Stimulated activated memory B cell treated with anti-CD40 and anti-IgM and Interleukin-4, amounts not matched to agents 10 μg/mL and 1 μg/mL and 100 μg/mL, for 72 hours (primary cell): ENCODE measurements at places on chromosomes 11 and 22.

GRCh38 chr22:31577711-31578110 lies 81.4 kb downstream of the SFI1 start:
- H3K27ac ChIP-seq = no peak overlapping the region
- ATAC-seq = no peak
- H3K36me3 ChIP-seq = peaks cover 71% of the 10 kb centered on the region
- peaks cover 11% of the 10 kb centered on the region for H3K4me1 ChIP-seq

GRCh38 chr22:46719921-46720320 lies 18.1 kb downstream of the CERK start:
- H3K4me3 ChIP-seq = no peak overlapping the region
- no peaks in the 10 kb centered on the region for H3K27me3 ChIP-seq
- no peaks in the 10 kb centered on the region for H3K4me1 ChIP-seq
- no peak overlapping the region for H3K27ac ChIP-seq
- no peak for ATAC-seq

- ATAC-seq = no peak
- H3K4me3 ChIP-seq = no peak overlapping the region
- no peaks in the 10 kb centered on the region for H3K4me1 ChIP-seq
- no peaks in the 10 kb centered on the region for H3K36me3 ChIP-seq
- H3K27me3 ChIP-seq = peaks cover 36% of the 10 kb centered on the region
- H3K27ac ChIP-seq = no peak overlapping the region
These were observed 58.5 kb upstream of the ANO1 start for GRCh38 chr11:70019576-70020011.

GRCh38 chr11:70556884-70557741 lies 158.8 kb downstream of the CTTN start:
- H3K4me3 ChIP-seq = no peak overlapping the region
- H3K36me3 ChIP-seq = no peaks in the 10 kb centered on the region
- no peak for ATAC-seq
- H3K4me1 ChIP-seq = no peaks in the 10 kb centered on the region
- H3K27me3 ChIP-seq = no peaks in the 10 kb centered on the region

DNA sequence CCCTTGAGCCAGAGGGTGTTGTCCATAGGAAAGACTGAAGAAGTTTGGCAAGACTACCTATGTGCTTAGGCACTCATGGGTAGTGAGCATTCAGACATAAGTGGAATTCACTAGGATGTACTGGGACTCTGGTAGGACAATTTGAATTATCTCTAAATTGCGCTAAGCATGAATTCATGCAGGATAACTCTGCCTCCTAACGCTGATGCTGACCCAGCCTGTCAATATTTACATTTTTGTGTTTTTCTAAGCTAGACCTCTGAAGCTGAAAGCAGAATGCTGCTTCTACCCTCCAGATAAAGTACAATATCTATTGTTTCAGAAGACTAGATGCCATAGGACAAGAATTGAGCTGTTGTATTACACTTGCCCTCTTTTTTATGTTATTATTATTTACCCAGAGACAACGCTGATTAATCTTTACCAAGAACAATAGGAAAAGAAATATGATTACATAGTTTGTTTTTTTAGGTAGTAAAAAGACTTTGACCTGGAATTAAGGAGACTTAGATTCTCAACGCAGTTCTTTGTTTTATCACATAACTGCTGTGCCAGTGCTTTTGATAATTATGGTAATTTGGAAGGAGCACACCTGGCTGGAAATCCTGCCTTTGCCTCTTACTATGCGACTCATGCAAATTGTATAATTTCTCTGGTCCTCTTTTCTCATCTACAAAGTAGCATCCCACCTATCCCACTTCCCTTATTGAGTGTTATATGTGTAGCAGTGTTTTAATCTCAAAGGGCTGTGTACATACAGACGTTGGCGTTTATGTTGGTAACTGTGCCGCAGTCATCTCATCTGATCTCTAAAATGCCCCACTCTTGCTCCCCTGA lies 21.2 kb upstream of the GRAMD1B start:
- H3K4me1 ChIP-seq = peaks cover 11% of the 10 kb centered on the region
- H3K36me3 ChIP-seq = no peaks in the 10 kb centered on the region
- H3K4me3 ChIP-seq = no peak overlapping the region

- no peak overlapping the region for H3K4me3 ChIP-seq
- H3K36me3 ChIP-seq = no peaks in the 10 kb centered on the region
- H3K4me1 ChIP-seq = no peaks in the 10 kb centered on the region
These were observed 55.7 kb downstream of the MN1 start for GRCh38 chr22:27745809-27746208.

- H3K27ac ChIP-seq = no peak overlapping the region
- H3K27me3 ChIP-seq = no peaks in the 10 kb centered on the region
- H3K36me3 ChIP-seq = peaks cover 72% of the 10 kb centered on the region
- H3K4me1 ChIP-seq = peaks cover 32% of the 10 kb centered on the region
- H3K4me3 ChIP-seq = no peak overlapping the region
These were observed 16.9 kb downstream of the IL17RA start for GRCh38 chr22:17101475-17102296.

GRCh38 chr11:125407046-125407445 lies 89.0 kb downstream of the FEZ1 start:
- H3K36me3 ChIP-seq = no peaks in the 10 kb centered on the region
- H3K27me3 ChIP-seq = peaks cover 83% of the 10 kb centered on the region
- H3K4me1 ChIP-seq = peaks cover 10% of the 10 kb centered on the region
- no peak overlapping the region for H3K27ac ChIP-seq
- no peak overlapping the region for H3K4me3 ChIP-seq

DNA sequence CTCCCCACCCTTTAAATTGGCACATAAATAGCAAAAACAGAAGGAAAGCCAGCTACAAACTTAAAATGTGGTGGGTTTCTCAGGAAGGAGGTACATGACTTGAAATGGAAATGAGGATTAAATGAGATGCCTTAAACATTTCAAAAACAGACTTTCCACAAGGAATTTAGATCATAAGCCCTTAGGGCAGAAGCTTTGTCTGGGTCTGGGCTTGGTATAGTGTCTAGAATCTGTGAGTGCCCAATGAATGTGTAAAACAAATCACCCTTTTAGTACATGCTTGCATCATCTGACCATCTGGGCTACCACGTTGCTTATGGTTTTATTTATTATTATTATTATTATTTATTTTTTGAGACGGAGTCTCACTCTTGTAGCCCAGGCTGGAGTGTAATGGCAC lies 37.1 kb upstream of the CREB3L1 start:
- H3K27me3 ChIP-seq = peaks cover 62% of the 10 kb centered on the region
- no peak overlapping the region for H3K27ac ChIP-seq
- ATAC-seq = no peak
- peaks cover 29% of the 10 kb centered on the region for H3K4me1 ChIP-seq
- no peaks in the 10 kb centered on the region for H3K36me3 ChIP-seq

DNA sequence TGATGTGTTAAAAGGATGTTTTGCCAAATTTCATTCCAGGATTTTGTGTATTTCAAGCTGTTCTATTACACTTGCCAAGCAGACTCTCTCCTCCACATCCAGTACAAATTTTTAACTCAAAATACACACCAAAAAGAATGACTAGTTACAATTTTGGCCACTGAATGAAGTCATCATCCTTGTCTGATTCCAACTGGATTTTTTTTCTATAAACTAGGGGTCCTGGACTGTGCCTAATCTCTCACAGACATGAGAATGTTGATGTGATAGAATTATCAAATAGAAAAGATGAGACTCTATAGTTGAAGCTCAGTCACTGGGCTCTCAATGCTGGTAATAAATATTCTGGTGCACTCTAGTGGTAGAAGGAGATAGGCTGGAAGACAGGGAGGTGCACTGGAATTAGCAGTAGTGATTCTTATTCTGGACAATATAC lies 85.8 kb downstream of the FANCF start:
- no peak overlapping the region for H3K27ac ChIP-seq
- ATAC-seq = no peak
- peaks cover 7% of the 10 kb centered on the region for H3K27me3 ChIP-seq
- no peaks in the 10 kb centered on the region for H3K36me3 ChIP-seq
- H3K4me1 ChIP-seq = no peaks in the 10 kb centered on the region
- no peak overlapping the region for H3K4me3 ChIP-seq

DNA sequence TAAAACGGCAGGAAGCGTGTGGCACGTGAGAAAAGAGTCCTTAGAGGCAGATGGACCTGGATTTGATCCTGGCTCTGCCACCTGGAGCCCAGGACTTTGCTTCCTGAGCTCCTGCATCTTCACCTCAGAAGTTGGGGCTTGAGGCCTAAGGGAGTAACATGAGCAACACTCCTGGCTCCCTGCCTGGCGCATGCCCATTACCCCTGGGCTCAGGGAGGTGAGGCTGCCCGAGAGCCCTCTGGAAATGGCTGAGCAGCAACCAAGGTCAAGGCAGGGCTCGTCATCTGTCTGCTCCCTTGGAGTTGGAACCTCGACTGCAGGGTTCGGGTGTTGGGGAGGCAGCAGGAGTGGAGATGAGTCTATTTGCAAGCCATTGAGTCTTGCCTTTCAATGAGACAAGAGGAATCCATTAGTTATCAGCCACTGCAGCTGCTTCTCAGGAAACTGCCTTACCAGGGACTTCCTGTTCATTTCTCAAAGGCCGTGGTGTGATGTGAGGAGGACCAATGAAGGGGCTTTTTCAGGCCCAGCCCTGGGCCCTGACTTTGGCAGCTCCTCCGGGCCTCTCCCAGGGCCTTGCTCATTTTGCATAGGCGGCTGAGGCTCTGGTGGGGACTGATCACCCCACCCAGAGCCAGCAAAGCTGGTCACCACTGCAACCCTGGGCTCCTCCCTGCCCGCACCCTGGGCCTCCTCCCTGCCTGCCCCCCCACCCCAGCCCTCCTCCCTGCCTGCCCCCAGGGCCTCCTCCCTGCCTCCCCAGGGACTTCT lies 6.4 kb downstream of the FADS2 start:
- peak overlapping the region; percentile 25 for H3K4me3 ChIP-seq
- ATAC-seq = peak; percentile 93
- H3K27ac ChIP-seq = peak overlapping the region; percentile 64
- peaks cover 26% of the 10 kb centered on the region for H3K27me3 ChIP-seq

- no peaks in the 10 kb centered on the region for H3K36me3 ChIP-seq
- no peak for ATAC-seq
- peaks cover 52% of the 10 kb centered on the region for H3K27me3 ChIP-seq
- H3K4me1 ChIP-seq = no peaks in the 10 kb centered on the region
- H3K4me3 ChIP-seq = no peak overlapping the region
- H3K27ac ChIP-seq = no peak overlapping the region
These were observed 38.5 kb upstream of the FJX1 start for GRCh38 chr11:35579557-35580396.

DNA sequence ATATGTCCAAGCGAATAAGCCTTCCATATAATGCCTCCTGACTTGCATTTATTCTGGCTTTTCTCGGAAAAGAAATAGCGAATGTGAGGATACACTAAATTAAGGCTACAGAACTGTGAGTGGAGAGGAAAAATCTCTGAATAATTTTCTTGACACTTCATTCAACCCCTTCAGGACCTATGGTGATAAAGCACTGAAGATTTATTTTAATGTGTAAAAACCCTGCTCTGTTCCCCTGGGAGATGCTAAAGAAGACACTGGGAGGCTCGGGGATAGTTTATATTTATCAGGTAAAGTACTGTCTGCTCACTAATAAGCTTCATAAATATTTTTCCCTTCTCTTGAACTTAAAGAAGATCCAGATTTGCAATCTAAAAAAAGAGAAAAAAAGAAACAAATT lies 895.8 kb downstream of the OPCML start:
- no peaks in the 10 kb centered on the region for H3K27me3 ChIP-seq
- H3K36me3 ChIP-seq = no peaks in the 10 kb centered on the region
- H3K4me1 ChIP-seq = no peaks in the 10 kb centered on the region
- no peak overlapping the region for H3K4me3 ChIP-seq
- no peak overlapping the region for H3K27ac ChIP-seq

GRCh38 chr11:45983471-45983845 lies 61.0 kb downstream of the LARGE2 start:
- no peak overlapping the region for H3K4me3 ChIP-seq
- H3K27ac ChIP-seq = no peak overlapping the region
- no peak for ATAC-seq
- H3K27me3 ChIP-seq = no peaks in the 10 kb centered on the region

DNA sequence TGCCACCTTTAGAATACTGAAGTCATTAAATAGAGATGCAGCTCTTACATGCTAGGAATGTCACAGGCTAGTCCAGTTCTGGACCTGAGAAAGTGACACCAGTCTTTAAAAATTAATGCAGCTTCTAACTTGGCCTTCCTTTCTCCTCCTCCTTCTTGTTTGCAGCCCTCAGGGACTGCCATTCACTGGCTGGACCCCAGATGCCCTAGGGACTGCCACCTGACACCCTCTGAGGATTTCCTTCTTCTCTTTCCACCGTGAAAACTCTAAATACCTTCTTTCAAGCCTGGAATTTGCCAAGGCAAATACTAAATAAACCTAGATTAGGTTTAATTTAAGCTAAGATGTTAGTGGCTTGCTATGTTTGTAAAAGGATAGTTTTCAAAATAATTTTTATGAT lies 78.4 kb downstream of the MUC15 start:
- ATAC-seq = no peak
- no peaks in the 10 kb centered on the region for H3K4me1 ChIP-seq
- H3K27me3 ChIP-seq = no peaks in the 10 kb centered on the region

- ATAC-seq = no peak
- H3K27ac ChIP-seq = no peak overlapping the region
- H3K36me3 ChIP-seq = peaks cover 38% of the 10 kb centered on the region
- peaks cover 17% of the 10 kb centered on the region for H3K4me1 ChIP-seq
- no peak overlapping the region for H3K4me3 ChIP-seq
These were observed 42.1 kb downstream of the PRCP start for GRCh38 chr11:82858133-82858532.

GRCh38 chr11:82823647-82824619 lies 76.3 kb downstream of the PRCP start:
- peaks cover 42% of the 10 kb centered on the region for H3K36me3 ChIP-seq
- ATAC-seq = no peak
- H3K27ac ChIP-seq = no peak overlapping the region
- no peak overlapping the region for H3K4me3 ChIP-seq

- ATAC-seq = peak; percentile 61
- peaks cover 6% of the 10 kb centered on the region for H3K36me3 ChIP-seq
- H3K4me1 ChIP-seq = peaks cover 75% of the 10 kb centered on the region
- peak overlapping the region; percentile 61 for H3K4me3 ChIP-seq
- no peaks in the 10 kb centered on the region for H3K27me3 ChIP-seq
These were observed 69.8 kb upstream of the TNRC6B start for GRCh38 chr22:40107851-40108378.

DNA sequence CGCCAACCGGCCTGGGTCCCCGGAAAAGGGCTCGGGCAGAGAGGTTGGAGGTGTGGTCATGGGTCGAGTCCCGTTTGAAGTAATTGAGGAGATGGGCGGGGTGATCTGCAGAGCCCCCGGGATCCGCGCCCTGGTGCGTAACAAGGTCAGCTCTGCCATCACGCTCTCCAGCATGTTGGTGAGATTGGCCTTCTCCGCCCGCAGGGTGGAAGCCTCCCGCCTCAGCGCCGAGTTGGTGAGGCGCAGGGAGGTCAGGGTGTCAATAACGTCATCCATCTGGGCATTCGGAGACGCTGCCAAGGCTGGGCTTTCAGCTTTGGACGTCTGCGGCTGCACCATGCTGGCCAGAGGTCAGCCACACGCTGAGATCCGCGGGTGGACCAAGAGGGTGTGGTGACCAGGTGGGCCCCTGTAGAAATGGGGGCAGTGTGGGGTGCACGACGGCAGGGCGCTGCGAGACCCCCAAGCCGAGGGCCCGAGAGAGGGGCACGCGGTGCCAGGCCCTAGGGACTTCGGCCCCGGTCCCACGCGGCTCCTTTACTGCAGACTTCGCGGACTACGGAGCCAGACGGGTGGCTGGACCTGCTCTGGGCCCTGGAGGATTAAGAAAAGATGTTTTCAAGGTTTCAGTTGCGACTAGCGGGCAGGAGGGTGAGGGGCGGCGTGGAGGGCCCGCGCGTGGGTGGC lies 672 bp downstream of the RTL6 start:
- H3K27me3 ChIP-seq = peaks cover 20% of the 10 kb centered on the region
- H3K4me3 ChIP-seq = peak overlapping the region; percentile 74
- peaks cover 5% of the 10 kb centered on the region for H3K36me3 ChIP-seq
- H3K4me1 ChIP-seq = peaks cover 7% of the 10 kb centered on the region
